ENCODE measurements at places on chromosomes 1 and 21. TPM values are rescaled to one million over a fixed set of nuclear protein-coding genes. Genes with fewer than 3 reads are reported as not detected.

GRCh38 chr1:18874600-18874999 is 15.1 kb upstream of the TAS1R2 start:
- no peak overlapping the region for H3K27ac ChIP-seq
- no peak for DNase-seq
- no peaks in the 10 kb centered on the region for H3K27me3 ChIP-seq

DNA sequence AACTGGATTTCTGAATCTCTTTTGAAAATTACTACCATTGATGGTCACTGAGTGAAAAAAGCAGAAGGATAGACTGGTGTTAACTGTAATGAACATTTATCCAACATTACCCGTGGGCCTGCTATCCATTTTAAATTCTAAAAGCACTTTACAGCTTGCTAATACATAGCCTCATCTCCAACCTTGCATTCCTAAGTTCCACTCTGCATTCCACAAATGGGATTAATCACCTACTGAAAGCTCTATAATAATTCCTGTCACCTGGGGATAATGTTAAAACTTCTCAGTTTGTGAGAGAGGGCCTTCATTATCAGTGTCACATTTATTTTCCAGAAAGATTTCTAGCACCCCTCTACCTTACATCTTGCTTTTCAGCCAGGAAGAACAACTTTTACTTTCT is 38.2 kb downstream of the PTPRC start:
- H3K4me1 ChIP-seq: peaks cover 7% of the 10 kb centered on the region
- no peaks in the 10 kb centered on the region for H3K36me3 ChIP-seq
- no peak for DNase-seq
- H3K4me3 ChIP-seq: no peak overlapping the region
- H3K27ac ChIP-seq: no peak overlapping the region

GRCh38 chr1:62218604-62219003 is 24.0 kb downstream of the L1TD1 start:
- DNase-seq: no peak
- no peaks in the 10 kb centered on the region for H3K36me3 ChIP-seq
- H3K4me1 ChIP-seq: no peaks in the 10 kb centered on the region
- H3K4me3 ChIP-seq: no peak overlapping the region
- no peak overlapping the region for H3K27ac ChIP-seq

FCGR3A gene
- total RNA-seq: not detected
